ENCODE measurements at places on chromosomes 3 and 15. TPM values are rescaled to one million over a fixed set of nuclear protein-coding genes. Genes with fewer than 3 reads are reported as not detected.

DNA sequence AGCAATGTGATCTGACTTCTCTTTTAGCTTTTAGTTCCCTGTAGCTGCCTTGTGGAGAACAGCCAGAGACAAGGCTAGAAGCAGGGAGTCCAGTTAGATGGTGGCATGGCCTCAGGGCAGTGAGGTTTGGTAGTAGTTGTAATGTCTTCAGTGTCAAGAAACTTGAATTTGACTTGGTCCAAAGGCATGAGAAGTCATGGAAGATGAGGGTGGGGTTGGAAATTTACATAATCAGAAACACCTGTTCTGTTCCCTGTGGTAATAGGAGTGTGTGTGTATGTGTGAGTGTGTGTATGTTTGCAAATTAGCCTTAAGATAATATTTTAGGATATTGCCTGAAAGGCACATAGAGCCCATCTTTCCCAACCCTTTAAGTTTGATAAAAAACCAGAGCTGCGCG, 55.2 kb upstream of the GCNT3 start:
- DNase-seq = no peak

DNA sequence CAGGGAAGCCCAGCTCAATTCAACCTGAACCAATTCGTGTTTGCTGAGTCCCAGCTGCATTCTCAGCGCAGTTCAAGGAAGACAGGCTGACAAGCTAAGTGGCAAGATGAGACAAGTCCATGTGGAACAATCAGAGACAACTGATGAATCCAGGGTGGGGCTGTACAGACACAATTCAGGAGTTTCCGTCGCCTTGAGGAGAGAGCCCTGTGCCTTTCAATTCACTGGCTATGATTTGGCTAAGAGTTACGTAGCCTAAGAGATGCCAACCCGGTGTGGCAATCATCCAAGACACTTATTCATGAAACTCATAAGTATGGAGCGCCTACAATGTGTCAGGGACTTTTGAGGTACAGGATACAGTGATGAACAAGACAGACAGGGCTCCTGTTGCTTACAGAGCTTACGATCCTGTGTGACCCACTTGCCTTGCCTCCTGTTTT, 15.5 kb upstream of the ZBED2 start:
- DNase-seq = no peak

- no peak for DNase-seq
These were observed 45.7 kb downstream of the GLDN start for GRCh38 chr15:51386960-51387698.

GRCh38 chr15:37698679-37699078, 235.8 kb upstream of the TMCO5A start:
- DNase-seq = no peak

DNA sequence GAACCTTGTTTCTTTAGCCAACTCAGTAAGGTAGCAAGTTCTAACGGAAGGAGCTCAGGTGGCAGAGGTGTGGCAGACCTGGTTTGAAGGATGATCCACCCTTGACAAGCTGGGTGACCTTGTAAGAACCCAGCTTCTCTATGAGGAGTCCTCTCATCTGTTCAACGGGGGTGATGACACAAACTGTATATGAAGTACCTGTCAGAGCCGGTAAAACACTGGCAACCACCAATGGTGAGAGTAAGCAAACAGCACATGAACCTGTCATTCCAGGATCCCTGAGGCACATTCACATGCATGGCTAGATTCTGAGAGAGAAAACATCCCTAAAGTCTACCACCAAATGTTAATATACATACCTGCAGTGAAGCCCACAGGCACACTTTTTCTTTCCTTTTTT, 2.4 kb downstream of the SCAP start:
- DNase-seq = no peak

DNA sequence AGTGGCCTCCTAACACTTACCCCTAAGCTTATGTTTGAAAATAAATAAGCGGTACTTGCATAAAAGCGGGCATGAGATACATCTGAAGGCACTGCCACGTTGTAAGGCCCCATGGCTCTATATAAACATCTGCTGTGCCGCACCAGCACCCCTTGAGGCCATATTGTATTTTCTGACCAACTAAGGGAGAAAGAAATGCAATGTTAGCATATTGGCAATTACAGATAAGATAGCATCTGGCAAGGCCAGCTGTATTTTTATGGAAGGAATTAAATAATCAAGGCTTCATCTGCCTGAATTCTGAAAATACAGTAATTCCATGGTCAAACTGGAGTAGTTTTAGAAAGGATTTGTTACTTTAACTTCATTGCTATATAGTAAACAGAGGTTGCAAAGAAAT, 28.7 kb downstream of the TMEM39A start:
- no peak for DNase-seq

- DNase-seq = no peak
These were observed 323.8 kb upstream of the DNAJC19 start for GRCh38 chr3:181313335-181313734.

DNA sequence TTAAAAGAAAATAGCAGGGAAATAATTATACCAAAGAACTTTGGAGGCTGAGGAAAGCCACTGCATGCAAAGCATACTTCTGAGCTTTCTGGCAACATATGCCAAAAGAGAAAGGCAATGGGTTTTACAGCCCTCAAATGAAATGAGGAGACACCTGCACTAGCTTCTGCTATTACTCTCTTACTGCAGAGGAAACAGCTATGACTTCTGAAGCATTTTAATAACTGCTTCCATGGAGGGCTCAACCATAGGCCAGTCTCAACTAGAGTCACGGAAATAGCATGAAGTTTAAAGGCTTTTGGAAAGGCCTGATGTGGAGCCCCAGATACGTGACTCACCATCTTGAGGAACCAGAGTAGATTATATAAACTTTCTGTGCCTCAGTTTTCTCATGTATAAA, 114.8 kb downstream of the OXNAD1 start:
- DNase-seq = no peak

- DNase-seq = no peak
These were observed 31.0 kb downstream of the ANP32A start for GRCh38 chr15:68789534-68790241.

DNA sequence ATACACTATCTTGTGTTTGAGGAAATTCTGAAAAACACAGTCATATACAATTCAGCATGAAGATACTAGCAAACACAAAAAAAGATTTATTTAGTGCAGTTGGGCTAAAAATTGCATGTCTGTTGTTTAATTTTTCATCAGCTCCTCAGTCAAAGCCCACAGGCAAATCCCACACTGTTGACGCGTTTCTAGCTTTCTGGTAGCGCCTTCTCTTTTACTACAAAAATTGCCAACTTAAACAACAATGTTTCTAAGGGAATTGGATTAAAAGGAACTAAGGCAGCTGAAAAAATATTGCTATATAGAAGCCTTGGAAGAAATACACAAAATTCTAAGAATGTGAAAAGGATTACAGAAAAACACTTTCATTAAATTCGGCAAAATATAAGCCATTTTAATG, 196.7 kb upstream of the P2RY1 start:
- no peak for DNase-seq

GRCh38 chr15:40336744-40337122, 4.0 kb downstream of the CCDC9B start:
- DNase-seq = peak; percentile 35

DNA sequence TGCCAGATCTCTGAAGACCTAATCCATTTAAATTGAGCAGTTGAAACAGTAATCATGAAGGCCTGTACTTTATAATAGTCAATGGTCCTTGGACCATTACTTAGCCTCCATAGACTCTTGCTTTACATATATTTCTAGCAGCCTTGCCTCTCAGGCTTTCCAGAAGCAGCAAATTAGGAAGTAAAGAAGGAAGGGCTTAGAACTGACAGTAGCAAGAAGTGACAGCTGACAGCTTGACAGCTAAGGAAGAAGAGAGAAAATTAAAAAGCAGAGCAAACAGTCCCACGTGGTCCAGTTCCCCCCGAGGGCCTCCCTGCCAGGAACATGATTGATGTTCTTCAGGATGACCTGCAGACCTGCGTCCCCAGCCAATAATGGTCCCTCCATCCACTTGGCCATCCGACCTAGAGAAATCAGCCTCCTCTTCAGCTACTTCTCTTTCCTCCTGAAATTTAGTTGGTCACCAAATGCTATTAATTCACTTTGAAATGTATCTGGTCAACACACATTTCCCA, 15.0 kb upstream of the PSMD6 start:
- DNase-seq = no peak

DNA sequence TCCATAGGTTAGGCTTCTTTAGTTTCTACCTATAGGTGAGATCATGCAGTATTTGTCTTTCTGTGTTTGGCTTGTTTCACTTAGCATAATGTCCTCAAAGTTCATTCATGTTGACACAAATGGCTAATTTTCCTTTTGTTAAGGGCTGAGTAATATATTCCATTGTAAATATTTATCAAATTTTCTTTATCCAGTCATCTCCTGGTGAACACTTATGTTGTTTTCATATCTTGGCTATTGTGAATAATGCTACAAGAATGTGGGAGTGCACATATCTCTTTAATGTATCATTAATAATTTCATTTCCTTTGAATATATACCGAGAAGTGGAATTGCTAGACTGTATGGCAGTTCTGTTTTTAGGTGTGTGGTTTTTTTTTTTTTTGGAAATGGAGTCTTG, 250.9 kb upstream of the SEMA6D start:
- DNase-seq = no peak

DNA sequence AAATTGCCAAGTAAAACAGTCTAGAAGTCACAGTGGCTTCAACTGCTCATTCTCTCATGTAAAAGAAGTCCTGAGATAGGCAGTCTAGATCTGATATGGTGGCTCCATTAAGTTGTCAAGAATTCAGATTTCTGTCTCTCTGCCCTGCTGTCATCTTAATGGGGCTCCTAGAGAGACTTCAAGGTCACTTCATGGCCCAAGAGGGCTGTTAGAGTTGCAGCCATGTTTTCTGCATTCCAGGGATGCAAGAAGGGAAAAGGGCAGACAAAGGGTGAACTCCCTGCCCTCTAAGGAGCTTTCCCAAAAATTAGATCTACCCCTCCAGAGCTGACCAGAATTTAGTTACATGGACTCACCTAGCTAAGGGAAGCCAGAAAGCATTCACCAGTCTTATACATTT, 23.1 kb downstream of the ABHD2 start:
- DNase-seq = no peak

DNA sequence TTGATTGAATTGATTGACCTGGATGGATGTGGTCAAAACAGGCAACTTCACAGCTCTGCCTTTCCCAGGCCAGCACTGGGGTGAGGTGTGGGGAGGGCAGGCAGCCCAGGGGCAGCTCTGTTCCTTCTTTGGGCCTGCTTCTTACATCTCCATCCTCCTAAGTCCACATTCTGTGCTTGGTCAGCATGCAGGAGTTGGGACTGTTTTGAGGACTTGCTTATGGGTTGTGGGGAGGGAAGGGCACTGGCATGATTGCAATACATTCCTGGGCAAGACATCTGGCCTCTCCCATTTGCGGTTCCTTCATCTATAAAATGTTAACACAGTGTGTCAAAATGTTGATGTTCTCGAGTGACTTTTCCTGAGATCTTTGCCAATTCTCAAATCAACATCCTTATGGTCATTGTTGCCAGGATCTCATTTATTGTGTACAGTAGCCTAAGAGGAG, 84.1 kb downstream of the ST6GAL1 start:
- no peak for DNase-seq

DNA sequence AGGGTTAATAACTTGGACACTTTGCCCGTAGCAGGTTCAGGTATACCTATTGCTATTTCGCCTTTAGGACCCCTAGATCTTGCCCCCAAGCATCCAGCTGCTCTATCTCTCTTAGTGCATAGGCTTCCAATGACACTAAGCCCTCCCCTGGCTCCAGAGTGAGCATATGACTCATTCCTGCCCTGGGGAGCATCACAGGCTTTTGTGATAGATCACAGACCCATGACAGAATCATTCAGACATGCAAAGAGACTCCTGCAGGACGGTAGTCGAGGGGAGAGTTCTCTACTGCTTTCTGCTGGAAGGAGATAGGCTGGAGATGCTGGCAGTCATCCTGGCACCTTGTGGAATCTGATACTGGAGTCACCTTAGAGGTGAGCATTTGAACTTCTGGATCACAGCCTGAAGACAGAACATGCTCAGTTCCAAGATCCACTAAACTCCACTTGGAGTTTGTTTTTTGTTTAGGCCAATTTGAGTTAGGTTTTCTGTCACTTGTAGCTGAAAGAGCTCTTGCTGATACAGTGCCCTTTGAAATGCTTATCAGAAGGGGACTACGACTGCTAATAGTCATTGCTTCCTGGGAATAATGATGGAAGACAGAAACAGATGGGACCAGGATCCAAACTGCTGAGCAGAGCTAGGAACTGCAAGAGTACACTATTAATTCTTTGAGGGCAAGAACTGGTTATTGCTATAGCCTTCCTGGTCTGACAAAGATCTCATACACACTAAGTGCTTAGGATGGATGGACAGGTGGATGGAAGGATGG, 11.0 kb downstream of the LYSMD2 start:
- no peak for DNase-seq

DNA sequence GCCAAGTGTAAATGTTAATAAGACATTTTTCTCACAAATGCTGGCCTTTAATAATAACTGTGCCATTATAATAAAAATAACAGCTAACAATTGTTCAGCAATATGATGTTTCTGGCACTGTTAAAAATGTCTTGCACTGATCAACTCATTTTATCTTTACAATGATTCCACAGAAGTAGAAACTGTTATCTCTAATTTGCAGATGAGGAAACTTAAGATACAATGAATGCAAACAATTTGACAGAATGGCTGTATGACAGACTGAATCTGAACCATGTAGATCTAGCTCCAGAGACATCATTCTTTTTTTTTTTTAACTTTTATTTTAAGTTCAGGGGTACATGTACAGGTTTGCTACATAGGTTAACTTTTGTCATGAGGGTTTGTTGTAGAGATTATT, 755.0 kb downstream of the TBL1XR1 start:
- DNase-seq = no peak

The C3orf80 gene
- total RNA-seq = not detected

The STARD9 gene
- 14.0 TPM for total RNA-seq

The CX3CR1 gene
- 1.9 TPM for total RNA-seq

The WDR93 gene
- not detected for total RNA-seq

The EPHB1 gene
- 0.39 TPM for total RNA-seq

The AQP9 gene
- total RNA-seq = 0.30 TPM
